ENCODE measurements at places on chromosomes 1 and 21.

GRCh38 chr1:17790383-17791054, 35.4 kb downstream of the ACTL8 start:
- peaks cover 63% of the 10 kb centered on the region for H3K27me3 ChIP-seq
- H3K4me3 ChIP-seq, result no peak overlapping the region
- no peak overlapping the region for H3K27ac ChIP-seq
- H3K36me3 ChIP-seq, result no peaks in the 10 kb centered on the region
- DNase-seq, result no peak
- no peaks in the 10 kb centered on the region for H3K4me1 ChIP-seq

DNA sequence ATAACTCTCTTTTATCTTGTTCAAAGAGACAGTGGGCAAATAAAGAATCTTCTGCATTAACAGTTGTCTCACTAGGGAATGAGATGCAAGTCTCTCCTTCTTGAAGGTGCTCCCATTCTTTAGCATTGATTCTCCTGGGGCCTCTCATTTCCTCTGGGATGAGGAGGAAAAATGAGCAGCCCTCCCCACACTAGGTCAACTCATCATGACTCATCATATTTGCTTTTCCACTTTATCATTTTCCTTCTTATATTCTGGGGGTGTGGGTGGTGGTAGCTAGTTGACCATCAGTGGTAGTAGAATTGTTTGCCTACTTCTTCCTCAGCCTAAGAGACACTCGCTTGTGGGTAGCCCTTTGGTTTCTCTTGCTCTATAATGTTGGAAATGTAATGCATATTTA, 182.0 kb upstream of the C1orf87 start:
- no peak for DNase-seq
- H3K36me3 ChIP-seq, result no peaks in the 10 kb centered on the region
- H3K4me3 ChIP-seq, result no peak overlapping the region

- DNase-seq, result no peak
- peaks cover 75% of the 10 kb centered on the region for H3K4me1 ChIP-seq
- no peaks in the 10 kb centered on the region for H3K27me3 ChIP-seq
- no peak overlapping the region for H3K27ac ChIP-seq
- H3K4me3 ChIP-seq, result no peak overlapping the region
Measured at GRCh38 chr21:45351526-45352275, 53.3 kb upstream of the COL18A1 start.

DNA sequence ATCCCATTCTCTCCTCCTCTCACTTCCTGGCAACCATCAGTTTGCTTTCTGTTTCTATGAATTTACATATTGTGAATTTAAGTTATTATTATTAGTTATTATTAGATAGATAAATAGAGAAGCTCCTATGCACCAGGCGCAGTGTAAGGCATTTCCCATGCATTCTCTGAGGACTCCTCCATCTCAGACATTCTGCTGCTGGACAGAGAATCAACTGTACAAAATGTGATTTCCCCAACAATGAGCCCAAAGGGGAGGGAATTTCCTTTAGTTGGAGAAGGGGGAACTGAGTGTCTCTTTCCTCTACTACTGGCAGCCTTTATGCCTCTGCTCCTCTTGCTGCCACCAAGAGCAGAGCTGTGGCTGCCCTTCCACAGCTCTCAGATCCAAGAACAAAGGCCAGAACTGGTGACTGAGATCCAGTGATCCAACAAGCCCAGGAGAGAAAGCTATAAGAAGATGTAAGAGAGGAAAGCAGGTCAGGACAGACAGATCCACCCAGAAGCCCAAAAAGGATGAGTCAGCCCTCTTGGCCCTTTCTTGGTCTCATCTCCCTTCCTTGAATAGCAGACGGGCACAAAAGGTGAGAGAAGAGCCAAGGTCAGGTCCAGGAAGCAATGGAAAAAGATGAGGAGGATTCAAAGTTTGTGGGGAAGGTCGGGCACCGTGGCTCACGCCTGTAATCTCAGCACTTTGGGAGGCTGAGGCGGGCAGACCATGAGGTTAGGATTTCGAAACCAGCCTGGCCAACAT, 3.5 kb upstream of the IVL start:
- H3K27me3 ChIP-seq, result peaks cover 40% of the 10 kb centered on the region
- no peak overlapping the region for H3K27ac ChIP-seq
- H3K4me1 ChIP-seq, result no peaks in the 10 kb centered on the region
- H3K4me3 ChIP-seq, result no peak overlapping the region
- DNase-seq, result no peak
- no peaks in the 10 kb centered on the region for H3K36me3 ChIP-seq

DNA sequence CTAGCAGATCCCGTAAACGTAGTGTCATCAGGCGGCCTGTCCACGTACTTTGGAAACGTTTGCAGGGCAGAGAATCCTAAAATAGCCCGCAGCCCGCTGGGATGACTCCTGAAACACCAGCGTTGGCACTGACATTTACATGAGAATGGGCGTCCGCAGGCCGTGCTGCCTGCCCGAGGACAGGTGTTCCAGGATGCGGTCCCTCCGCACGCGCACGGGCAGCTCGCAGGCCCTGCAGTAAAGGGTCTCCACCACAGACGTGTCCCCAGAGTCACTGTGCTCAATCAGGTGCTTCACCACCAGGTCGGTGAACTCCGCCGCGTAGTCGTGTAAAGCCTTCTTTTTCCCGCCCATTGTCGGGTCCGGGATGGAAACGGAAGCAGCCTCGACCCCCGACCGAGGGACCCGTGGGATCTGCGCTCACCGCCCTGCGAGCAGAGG, 5.8 kb upstream of the CCDC27 start:
- H3K4me3 ChIP-seq, result peak overlapping the region; percentile 90
- H3K36me3 ChIP-seq, result peaks cover 13% of the 10 kb centered on the region
- H3K4me1 ChIP-seq, result peaks cover 37% of the 10 kb centered on the region
- peak overlapping the region; percentile 87 for H3K27ac ChIP-seq
- H3K27me3 ChIP-seq, result peaks cover 9% of the 10 kb centered on the region
- no peak for DNase-seq

DNA sequence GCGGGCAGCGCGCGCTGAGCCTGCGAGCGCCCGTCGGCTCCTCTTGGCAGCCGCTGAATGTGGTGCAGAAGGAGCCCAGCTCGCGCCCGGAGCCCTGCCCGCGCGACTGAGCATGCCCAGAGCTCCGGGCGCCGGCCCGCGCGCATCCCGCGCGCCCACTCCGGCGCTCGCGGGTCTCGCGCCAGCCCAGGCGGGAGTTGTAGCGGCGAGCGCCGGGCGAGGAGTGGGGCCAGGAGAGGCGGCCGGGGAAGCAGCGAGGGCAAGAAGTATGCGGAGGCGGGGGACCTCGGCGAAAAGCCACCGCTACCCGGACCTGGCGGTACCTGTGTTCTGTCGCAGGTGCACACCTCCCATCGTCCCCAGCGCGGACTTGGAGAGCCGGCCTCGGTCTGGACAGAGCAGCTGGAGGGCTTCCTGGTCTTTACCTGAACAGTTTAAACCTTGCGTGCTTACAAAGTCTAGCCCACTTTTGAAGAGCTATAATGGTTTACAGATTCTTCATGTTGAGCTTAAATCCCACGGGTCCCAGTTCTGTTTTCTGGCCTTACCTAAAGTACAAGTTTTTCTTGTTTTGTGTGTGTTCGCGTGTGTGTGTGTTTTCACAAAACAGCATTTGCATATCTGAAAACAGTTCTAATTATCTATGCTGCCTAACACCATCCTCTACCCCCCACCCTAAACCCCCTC, at the start of gene DDAH1:
Gene DDAH1 (minus strand): TSS at position 61 of the 687 bp plus-strand sequence. CDS start 114 bp downstream, outside the sequence.
- H3K4me3 ChIP-seq, result peak within 1 kb of the TSS; percentile 79
- H3K4me1 ChIP-seq, result peaks cover 20% of the 10 kb centered on the region
- H3K27me3 ChIP-seq, result no peaks in the 10 kb centered on the region
- no peaks in the 10 kb centered on the region for H3K36me3 ChIP-seq
- DNase-seq, result peak; percentile 38

DNA sequence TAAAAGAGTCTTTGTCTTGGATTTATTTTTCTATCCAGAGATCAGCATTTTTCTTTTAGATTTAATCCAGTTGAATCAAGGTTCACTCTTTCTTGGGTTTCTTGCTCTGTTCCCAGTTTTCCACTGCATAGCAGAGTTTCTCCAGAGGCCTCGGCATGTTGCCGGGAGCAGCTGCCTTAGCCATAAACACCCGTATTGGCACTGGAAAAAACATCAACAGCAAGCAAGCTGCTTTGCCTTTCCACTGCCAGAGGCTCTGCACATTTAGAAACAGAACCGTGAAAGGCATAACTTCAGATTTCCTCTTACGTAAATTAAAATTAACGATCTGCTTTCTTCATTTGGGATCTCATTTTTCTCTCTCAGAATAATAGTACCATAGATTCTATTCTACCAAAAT, 181.8 kb upstream of the L1TD1 start:
- peaks cover 14% of the 10 kb centered on the region for H3K4me1 ChIP-seq
- peaks cover under 1% of the 10 kb centered on the region for H3K36me3 ChIP-seq
- no peak overlapping the region for H3K4me3 ChIP-seq
- DNase-seq, result peak; percentile 23
- no peaks in the 10 kb centered on the region for H3K27me3 ChIP-seq

GRCh38 chr1:48181669-48182367, 40.7 kb upstream of the SLC5A9 start:
- H3K36me3 ChIP-seq, result no peaks in the 10 kb centered on the region
- H3K4me1 ChIP-seq, result no peaks in the 10 kb centered on the region
- H3K27ac ChIP-seq, result no peak overlapping the region
- H3K4me3 ChIP-seq, result no peak overlapping the region
- no peaks in the 10 kb centered on the region for H3K27me3 ChIP-seq

GRCh38 chr1:114322734-114323133, 169.1 kb upstream of the SYT6 start:
- no peaks in the 10 kb centered on the region for H3K4me1 ChIP-seq
- H3K4me3 ChIP-seq, result no peak overlapping the region
- no peak for DNase-seq
- H3K36me3 ChIP-seq, result no peaks in the 10 kb centered on the region
- peaks cover 9% of the 10 kb centered on the region for H3K27me3 ChIP-seq
- H3K27ac ChIP-seq, result no peak overlapping the region

GRCh38 chr1:245419989-245420388, 265.2 kb downstream of the KIF26B start:
- no peak overlapping the region for H3K4me3 ChIP-seq
- H3K4me1 ChIP-seq, result peaks cover 3% of the 10 kb centered on the region
- H3K27ac ChIP-seq, result no peak overlapping the region
- H3K36me3 ChIP-seq, result no peaks in the 10 kb centered on the region
- no peak for DNase-seq

- no peaks in the 10 kb centered on the region for H3K4me1 ChIP-seq
- DNase-seq, result no peak
- no peak overlapping the region for H3K4me3 ChIP-seq
- H3K27me3 ChIP-seq, result no peaks in the 10 kb centered on the region
- no peak overlapping the region for H3K27ac ChIP-seq
Measured at GRCh38 chr1:154386643-154387352, 18.3 kb upstream of the IL6R start.

DNA sequence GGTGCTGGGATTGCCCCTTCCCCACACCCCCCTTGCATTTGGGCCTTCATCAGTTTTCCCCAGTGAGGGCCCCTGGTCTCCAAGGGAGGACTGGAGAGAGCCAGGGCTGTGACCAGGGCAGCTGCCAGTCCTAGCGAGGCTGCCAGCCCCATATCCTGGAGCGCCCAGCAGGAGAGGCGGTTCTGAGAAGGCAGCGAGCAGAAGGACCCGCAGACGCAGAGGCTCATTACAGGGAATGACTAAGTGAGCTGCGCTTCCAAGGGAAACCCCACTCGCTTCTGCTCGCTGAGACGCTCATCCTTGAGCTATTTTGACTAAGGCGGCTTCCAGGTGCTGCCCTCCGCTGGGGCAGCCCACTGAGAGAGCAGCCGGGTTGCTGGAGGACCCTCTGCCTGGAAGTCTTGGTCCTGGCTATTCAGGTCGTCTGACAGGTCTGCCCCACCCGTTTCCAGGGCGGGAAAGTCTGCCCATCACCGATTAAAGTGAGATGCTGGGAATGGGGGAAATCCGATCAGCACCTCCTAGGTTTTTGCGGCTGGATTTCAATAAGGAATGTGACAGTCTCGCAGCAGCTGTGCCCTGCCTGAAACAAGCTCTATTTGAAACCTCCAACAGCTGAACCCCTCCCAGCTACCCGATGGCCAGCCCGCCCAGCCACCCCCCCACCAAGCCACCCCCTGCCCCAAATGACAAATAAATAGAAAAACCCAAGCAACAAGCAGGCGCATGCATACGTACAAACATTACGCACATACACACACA, 2.8 kb downstream of the KCNN3 start:
- peak overlapping the region; percentile 71 for H3K4me3 ChIP-seq
- H3K27ac ChIP-seq, result peak overlapping the region; percentile 7
- H3K36me3 ChIP-seq, result no peaks in the 10 kb centered on the region
- DNase-seq, result no peak
- H3K27me3 ChIP-seq, result no peaks in the 10 kb centered on the region

- H3K36me3 ChIP-seq, result no peaks in the 10 kb centered on the region
- no peak for DNase-seq
- H3K4me3 ChIP-seq, result no peak overlapping the region
- no peaks in the 10 kb centered on the region for H3K4me1 ChIP-seq
- H3K27ac ChIP-seq, result no peak overlapping the region
Measured at GRCh38 chr1:92203105-92203504, 14.6 kb upstream of the C1orf146 start.

DNA sequence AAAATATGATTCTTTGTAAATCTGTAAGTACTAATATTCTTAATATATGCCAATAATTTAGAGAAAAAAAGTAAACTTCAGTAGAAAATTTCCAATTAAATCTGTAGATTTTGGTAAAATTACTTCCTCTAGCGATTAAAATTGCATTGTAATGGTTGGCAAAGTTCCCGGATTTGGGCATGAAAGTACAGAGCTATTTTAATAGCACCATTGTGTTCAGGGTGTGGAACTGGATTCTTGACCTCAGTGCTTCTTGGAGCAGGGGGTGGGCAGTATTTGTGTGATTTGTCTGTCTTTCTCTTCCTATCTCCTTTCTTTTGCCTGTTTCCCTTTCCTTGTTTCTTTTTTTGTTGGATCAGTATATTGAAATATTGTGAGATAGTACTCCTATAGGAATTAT, 72.1 kb downstream of the DNM3 start:
- H3K36me3 ChIP-seq, result no peaks in the 10 kb centered on the region
- DNase-seq, result no peak
- H3K27ac ChIP-seq, result peak overlapping the region; percentile 67
- H3K27me3 ChIP-seq, result no peaks in the 10 kb centered on the region
- H3K4me3 ChIP-seq, result no peak overlapping the region

Measured in left ventricle myocardium inferior (tissue), 1 donor.